Type B pancreatic cell (in vitro differentiated cells): ENCODE measurements at places on chromosomes 11 and 22. TPM values are rescaled to one million over a fixed set of nuclear protein-coding genes. Genes with fewer than 3 reads are reported as not detected.

The TRIM29 gene
- 56.7 and 207 TPM in 2 replicates for total RNA-seq

DNA sequence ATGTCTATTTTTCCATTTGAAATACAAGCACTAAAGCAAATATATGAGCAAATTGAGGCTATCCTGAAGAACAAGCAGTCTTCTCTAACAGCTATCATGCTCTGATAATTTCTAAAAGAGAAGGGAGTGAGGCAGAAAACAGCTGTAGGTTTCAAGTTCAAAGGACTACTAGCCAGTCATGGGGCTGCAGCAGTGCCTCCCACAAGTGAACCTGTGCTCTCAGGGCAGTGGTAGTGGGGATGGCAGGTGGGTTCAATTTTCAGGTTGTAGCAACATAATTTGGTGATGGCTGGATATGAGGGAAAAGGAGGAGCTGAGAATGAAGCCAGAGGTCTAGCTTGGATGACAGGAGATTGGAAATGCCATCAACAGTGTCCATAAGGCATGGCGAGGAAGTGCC lies 93.5 kb upstream of the ARHGAP20 start:
- DNase-seq = no peak

- DNase-seq = no peak
Measured at GRCh38 chr11:10351765-10352641, 47.1 kb downstream of the ADM start.

The UVRAG gene
- total RNA-seq = 20.7 and 29.5 TPM in 2 replicates

DNA sequence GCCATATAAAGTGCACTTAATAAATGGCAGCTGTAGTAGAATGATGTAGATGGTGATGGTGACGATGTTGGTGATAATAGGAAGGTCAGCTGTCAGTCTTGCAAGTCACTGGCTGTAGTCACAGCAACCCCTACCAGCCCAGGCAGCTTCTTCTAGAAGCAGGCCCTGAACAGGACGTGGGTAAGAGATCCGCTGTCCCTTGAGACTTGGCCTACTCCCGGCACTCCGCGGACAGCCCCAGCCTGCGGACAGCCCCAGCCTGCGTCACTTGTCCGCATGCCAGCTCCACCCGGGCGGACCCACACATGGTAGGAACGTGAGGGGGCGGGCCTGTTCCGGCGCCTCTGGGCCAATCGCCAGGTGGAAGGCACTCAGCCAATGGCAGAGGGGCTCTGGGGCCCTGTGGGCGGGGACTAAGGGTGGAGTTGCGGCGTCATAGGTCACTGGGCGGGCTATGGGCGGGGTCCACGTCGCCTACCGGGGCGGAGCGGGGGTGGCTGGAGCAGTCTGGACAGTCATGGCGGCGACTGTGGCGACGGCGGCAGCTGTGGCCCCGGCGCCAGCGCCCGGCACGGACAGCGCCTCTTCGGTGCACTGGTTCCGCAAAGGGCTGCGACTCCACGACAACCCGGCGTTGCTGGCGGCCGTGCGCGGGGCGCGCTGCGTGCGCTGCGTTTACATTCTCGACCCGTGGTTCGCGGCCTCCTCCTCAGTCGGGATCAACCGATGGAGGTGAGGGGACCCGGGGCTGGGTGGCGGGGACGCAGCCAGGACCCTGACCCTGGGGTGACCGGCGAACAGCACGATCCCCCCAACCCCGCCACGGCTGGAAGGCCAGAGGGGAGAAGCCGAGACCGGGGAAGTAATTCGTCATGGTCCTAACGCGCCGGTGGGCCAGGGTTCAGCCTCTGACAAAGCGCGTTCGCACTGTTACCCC lies at the start of gene CRY2:
Gene CRY2 (plus strand): TSS at position 502 of the 937 bp plus-strand sequence. CDS start 16 bp downstream, at position 518.
- DNase-seq = peak; percentile 99

- no peak for DNase-seq
Measured at GRCh38 chr22:17804331-17805080, 30.2 kb upstream of the BID start.

The E2F8 gene
- 4.3 and 12.2 TPM in 2 replicates for total RNA-seq

The CNIH2 gene
- 21.3 and 23.2 TPM in 2 replicates for total RNA-seq

GRCh38 chr11:110219006-110219785 lies 77.2 kb downstream of the RDX start:
- no peak for DNase-seq

DNA sequence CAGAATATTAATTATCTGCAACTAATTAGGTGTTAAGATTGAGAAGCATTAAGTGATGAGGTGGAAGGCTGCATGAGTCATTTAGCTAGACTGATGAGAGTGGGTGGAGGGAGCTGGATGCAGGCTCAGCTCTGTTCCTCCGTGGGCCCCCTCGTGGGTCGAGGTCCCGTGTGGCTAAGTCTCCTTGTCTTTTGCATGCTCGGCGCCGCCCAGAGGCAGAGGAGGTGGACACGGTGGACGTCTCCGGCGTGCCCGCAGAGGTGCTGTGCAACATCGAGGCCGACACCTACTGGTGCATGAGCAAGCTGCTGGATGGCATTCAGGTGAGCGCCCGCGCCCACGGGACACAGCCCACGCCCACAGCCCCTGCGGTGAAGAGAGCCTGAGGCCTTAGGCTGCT lies 211.6 kb downstream of the TBC1D22A start:
- no peak for DNase-seq

The PDHX gene
- 40.3 and 46.0 TPM in 2 replicates for total RNA-seq

The KRTAP5-1 gene
- not detected in 2 replicates for total RNA-seq

DNA sequence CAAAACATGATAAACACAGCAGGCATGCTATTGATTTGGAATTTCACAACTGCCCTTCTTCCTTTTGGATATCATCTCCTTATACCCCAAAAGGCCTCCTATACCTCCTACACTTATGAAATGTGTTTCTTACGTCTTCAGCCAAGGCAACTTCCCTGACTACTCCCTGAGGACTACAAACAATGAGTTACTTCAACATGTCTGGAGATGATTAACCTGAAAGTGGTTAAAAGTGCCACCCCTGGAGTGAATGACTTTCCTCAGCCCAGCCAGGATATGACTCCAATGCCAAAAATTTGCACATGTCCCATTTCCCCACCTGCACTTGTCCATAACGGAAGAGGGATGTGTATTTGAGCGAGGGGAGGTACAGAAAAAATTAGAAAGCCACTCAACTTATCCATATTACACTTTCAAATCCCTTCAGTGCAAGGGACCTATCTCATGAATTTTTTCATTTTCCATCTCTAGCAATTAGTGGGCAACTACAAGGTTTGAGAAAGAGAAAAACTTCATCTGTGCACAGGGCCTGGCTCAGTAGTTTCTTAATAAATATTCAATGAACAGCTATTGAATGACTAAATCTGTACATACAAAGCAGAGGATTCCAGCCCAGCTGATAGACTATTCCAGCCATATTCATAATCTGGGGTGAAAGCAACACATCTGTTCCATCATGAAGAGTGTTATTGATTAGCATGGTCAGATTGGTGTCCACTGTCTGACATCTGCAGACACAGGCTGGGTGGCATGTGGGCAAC lies 36.8 kb downstream of the KIRREL3 start:
- no peak for DNase-seq
